ENCODE measurements at places on chromosomes 4 and X. TPM values are rescaled to one million over a fixed set of nuclear protein-coding genes. Genes with fewer than 3 reads are reported as not detected.

The TCP11X2 gene
- not detected for total RNA-seq

The ANTXR2 gene
- total RNA-seq = 90.1 TPM

The CCKAR gene
- total RNA-seq = not detected

The AKAP14 gene
- not detected for total RNA-seq

The TRO gene
- total RNA-seq = 2.2 TPM

The FOXP3 gene
- 4.3 TPM for total RNA-seq

The GPAT3 gene
- 8.8 TPM for total RNA-seq

The XAGE1A gene
- total RNA-seq = not detected

GRCh38 chrX:136858007-136858756 is 22.3 kb downstream of the RBMX start:
- peaks cover 3% of the 10 kb centered on the region for H3K36me3 ChIP-seq
- no peak overlapping the region for H3K27ac ChIP-seq
- no peaks in the 10 kb centered on the region for H3K4me1 ChIP-seq
- no peak overlapping the region for H3K4me3 ChIP-seq

GRCh38 chr4:10959586-10959985 is 275.0 kb upstream of the CLNK start:
- H3K4me3 ChIP-seq = no peak overlapping the region
- H3K27ac ChIP-seq = no peak overlapping the region
- H3K36me3 ChIP-seq = no peaks in the 10 kb centered on the region
- H3K4me1 ChIP-seq = no peaks in the 10 kb centered on the region

GRCh38 chrX:19514791-19515614 is at the start of gene MAP3K15:
TSS of gene MAP3K15 (minus strand) at chrX:19515508. CDS start at chrX:19515261, 247 bp downstream.
- no peaks in the 10 kb centered on the region for H3K4me1 ChIP-seq
- H3K36me3 ChIP-seq = no peaks in the 10 kb centered on the region
- H3K4me3 ChIP-seq = no peak within 1 kb of the TSS
- DNase-seq = peak; percentile 4
- no peak within 1 kb of the TSS for H3K27ac ChIP-seq

GRCh38 chrX:70454441-70455365 is 10.1 kb downstream of the DLG3 start:
- H3K27ac ChIP-seq = peak overlapping the region; percentile 60
- peak overlapping the region; percentile 57 for H3K4me3 ChIP-seq
- peak; percentile 68 for DNase-seq
- H3K27me3 ChIP-seq = no peaks in the 10 kb centered on the region
- no peaks in the 10 kb centered on the region for H3K36me3 ChIP-seq

DNA sequence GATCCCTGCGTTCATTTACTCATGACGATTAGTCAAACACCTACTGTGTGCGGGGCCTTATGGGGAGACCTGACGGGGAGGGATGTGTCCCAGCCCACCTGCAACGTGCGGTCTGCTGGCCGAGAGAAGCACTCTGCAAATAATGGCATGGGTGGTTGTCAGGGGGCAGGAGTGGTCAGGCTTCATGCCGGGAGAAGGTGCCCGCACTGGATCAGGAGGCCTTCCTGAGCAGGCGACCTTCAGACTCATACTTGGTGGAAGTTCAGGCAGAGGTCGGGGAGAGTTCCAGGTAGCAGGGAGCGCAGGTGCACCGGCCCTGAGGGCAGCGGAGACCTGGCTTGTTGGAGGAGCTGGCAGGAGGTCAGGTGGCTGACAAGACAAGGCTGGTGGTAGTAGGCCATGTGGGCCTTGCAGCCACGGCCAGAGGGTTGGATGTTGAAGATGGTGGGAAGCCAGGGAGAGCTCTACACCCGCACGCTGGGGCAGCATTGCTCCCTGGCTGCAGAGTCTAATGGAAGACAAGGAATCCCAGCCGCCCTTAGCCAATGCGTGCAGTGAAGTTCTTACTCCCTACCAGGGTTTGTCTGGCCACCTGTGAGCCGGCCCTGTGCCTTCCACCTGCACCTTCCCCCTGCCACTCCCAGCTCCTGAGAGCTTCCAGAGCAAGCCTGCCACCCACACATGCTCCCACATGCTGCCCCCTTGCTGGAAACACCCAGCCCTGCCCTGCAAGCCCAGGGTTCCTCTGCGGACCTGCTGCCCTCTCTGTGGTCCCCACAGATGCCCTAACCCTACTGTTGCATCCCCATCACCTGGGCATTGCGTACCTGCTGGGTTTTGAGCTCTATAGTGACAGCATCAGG is 97.3 kb downstream of the PSAPL1 start:
- no peaks in the 10 kb centered on the region for H3K36me3 ChIP-seq
- no peak overlapping the region for H3K27ac ChIP-seq
- no peak for DNase-seq
- H3K27me3 ChIP-seq = no peaks in the 10 kb centered on the region

DNA sequence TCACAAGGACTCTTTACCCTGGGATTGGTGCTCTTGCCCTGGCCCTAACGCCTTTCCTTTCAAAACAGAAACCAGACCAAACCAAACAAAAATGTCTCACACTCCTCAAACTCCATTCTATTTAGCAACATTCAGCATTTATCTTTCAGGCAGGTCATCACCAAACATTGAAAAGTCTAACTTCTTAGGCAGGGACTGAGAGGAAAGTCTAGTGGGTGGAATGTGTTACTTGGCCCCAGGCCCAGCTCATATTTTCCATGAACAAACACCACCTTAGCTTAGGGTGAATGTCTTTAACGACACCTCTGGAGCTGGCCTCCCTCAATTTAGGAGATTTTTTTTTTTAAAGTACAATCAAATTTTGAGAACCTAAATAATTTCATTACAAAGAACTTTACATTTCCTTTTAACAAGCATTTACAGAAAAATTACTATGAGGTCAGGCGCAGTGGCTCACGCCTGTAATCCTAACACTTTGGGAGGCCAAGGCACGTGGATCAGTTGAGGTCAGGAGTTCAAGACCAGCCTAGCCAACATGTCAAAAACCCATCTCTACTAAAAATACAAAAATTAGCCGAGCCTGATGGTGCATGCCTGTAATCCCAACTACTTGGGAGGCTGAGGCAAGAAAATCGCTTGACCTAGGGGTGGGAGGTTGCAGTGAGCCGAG is 10.2 kb upstream of the N4BP2 start:
- no peaks in the 10 kb centered on the region for H3K36me3 ChIP-seq
- DNase-seq = no peak
- no peaks in the 10 kb centered on the region for H3K27me3 ChIP-seq
- no peaks in the 10 kb centered on the region for H3K4me1 ChIP-seq

- H3K4me3 ChIP-seq = no peak overlapping the region
- no peaks in the 10 kb centered on the region for H3K36me3 ChIP-seq
- H3K4me1 ChIP-seq = no peaks in the 10 kb centered on the region
Measured at GRCh38 chr4:94165256-94165655, 42.4 kb upstream of the SMARCAD1 start.

DNA sequence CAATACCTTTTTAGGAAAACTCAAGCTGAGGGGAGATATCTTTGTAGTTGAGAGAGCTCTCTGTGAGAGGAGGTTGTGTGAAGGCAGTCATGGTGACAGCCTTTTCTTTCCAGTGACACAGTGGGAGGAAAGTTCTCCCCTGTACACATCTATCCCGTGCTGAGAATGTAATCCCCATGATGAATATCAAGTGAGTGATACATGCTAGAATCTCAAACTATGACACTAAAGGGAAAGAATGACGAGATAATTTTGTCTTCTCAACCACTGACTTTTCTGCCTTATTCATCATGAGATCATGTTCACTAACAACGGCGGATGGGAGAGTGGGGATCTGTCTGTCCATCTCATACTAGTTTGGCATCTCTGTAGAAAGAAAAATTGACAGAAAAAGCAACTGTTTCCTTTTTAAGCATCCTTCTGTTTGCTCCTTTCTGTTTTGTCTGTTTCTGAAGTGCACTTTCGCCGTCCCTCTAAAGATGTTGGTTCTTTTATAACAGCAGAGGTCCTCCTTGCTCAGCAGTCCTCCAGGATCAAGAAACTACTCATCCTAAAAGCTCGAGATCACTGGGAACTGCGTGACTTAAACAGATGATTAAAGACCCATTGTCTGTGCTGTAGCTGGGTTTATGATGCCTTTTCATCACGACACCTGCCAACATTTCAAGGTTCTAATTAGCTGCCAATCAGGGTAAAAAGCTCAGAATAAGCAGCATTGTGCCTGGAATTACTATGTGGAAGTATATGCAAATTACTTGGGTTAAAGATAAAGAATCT is 137.6 kb downstream of the DCK start:
- H3K4me1 ChIP-seq = no peaks in the 10 kb centered on the region
- no peak for DNase-seq
- no peak overlapping the region for H3K4me3 ChIP-seq
- H3K27me3 ChIP-seq = no peaks in the 10 kb centered on the region
- H3K36me3 ChIP-seq = no peaks in the 10 kb centered on the region
- no peak overlapping the region for H3K27ac ChIP-seq

- no peaks in the 10 kb centered on the region for H3K36me3 ChIP-seq
- H3K4me3 ChIP-seq = no peak overlapping the region
- no peak overlapping the region for H3K27ac ChIP-seq
- DNase-seq = no peak
Measured at GRCh38 chrX:152136312-152136711, 2.1 kb downstream of the MAGEA10 start.

- no peaks in the 10 kb centered on the region for H3K4me1 ChIP-seq
- no peak for DNase-seq
- no peak overlapping the region for H3K4me3 ChIP-seq
- H3K27ac ChIP-seq = no peak overlapping the region
- no peaks in the 10 kb centered on the region for H3K36me3 ChIP-seq
Measured at GRCh38 chr4:54082168-54082567, 17.8 kb upstream of the CHIC2 start.

DNA sequence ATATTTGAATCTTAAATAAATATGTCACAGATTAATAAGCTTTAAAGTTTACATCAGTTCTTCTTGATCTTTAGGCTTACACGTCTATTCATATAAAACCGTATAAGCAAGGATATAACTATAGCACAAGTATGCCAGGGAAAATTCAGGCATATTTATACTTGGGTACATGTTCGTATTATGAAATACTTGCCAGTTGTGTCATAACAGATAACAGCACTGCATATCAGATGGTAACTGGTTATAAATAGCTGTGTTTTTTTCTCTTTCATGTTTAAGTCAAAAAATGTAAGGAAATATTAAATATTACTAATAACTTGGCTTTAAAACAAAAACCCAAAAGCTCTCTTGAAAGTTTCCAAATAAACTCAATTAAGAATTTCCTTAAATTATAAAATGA is 17.5 kb downstream of the BRWD3 start:
- H3K27me3 ChIP-seq = no peaks in the 10 kb centered on the region
- H3K4me1 ChIP-seq = no peaks in the 10 kb centered on the region
- no peak overlapping the region for H3K4me3 ChIP-seq
- DNase-seq = no peak

DNA sequence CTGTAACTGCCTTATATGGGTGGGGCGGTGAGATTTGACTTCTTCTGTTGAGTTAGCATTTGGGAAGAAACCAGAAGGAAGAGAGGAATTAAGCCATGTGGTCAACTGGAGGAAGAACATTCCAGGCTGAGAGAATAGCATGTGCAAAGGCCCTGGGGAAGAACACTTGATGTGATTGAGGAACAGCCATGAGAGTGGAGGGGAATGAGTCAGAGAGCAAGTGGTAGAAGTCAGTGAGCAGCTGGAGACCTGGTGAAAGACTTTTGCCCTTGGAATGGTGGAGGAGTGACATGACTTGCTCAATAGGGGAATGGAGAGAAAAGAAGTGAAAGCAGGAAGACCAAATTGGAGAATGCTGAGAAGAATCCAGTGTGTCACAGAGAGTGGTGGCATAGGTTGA is 327.8 kb upstream of the HAND2 start:
- no peaks in the 10 kb centered on the region for H3K36me3 ChIP-seq
- H3K27ac ChIP-seq = no peak overlapping the region
- no peaks in the 10 kb centered on the region for H3K27me3 ChIP-seq
- no peak overlapping the region for H3K4me3 ChIP-seq
- no peak for DNase-seq

GRCh38 chr4:131248314-131248713 is 1900.8 kb upstream of the PCDH10 start:
- DNase-seq = no peak
- no peak overlapping the region for H3K4me3 ChIP-seq
- H3K4me1 ChIP-seq = no peaks in the 10 kb centered on the region
- no peaks in the 10 kb centered on the region for H3K36me3 ChIP-seq

DNA sequence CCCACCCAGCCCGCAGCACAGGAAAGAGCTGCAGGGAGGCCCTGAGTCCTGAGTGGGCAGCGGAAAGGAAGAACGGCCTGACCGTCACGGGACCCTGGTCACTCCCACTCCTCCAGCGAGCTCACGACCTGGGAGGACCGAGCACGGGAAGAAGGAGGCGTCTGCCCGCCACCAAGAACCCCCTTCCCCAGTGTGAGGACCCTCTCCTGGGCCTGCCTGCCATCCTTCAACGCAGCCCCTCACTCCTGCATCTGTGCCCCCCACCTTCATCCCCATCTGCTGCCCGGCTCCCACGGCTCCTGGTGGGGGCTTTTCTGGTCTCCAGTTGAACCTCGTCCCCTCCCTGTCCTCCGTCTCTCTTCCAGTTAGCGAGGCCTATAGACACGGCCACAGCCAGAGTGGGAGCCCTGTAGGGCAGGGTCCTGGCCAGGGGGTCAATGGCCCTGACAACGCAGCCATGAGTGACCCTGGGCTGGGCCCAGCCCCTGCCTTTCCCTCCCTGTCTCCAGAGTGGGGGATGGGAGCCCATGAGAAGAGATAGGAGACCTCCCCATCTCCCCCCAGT is 41.3 kb upstream of the MXD4 start:
- H3K36me3 ChIP-seq = peaks cover 6% of the 10 kb centered on the region
- H3K27me3 ChIP-seq = no peaks in the 10 kb centered on the region
- H3K4me3 ChIP-seq = no peak overlapping the region
- no peak for DNase-seq

- H3K36me3 ChIP-seq = no peaks in the 10 kb centered on the region
- no peaks in the 10 kb centered on the region for H3K27me3 ChIP-seq
- DNase-seq = no peak
- H3K4me1 ChIP-seq = no peaks in the 10 kb centered on the region
Measured at GRCh38 chr4:86250619-86251018, 109.2 kb downstream of the MAPK10 start.
